Stimulated activated CD4-positive, alpha-beta T cell treated with anti-CD3 and anti-CD28 coated beads, Interleukin-12 subunit alpha, Interleukin-12 subunit beta, amount 100 ng/mL, for 48 hours (primary cell): ENCODE measurements at places on chromosomes 3 and 15.

- no peak for DNase-seq
Observed at GRCh38 chr3:19931767-19932188, 2.2 kb downstream of the EFHB start.

DNA sequence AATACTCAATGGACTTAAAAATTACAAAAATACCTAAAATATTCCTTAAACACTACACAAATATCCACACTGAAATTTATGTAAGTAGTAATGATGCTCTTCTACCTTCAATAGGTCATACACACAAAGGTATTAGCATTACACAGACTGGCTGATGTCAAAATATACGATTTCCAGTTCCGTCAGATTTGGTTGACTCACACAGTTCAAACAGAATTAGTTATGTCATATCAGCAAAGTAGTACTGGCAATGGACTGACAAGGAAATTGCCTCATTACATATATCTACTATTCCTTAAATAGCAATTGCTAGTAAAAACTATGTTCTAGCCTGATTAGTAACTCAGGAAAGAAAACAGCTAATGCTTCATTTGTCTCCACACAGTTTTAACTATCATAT is 70.8 kb downstream of the ADAM10 start:
- no peak for DNase-seq

GRCh38 chr3:81302045-81302444 is 459.4 kb downstream of the GBE1 start:
- peak; percentile 1 for DNase-seq

DNA sequence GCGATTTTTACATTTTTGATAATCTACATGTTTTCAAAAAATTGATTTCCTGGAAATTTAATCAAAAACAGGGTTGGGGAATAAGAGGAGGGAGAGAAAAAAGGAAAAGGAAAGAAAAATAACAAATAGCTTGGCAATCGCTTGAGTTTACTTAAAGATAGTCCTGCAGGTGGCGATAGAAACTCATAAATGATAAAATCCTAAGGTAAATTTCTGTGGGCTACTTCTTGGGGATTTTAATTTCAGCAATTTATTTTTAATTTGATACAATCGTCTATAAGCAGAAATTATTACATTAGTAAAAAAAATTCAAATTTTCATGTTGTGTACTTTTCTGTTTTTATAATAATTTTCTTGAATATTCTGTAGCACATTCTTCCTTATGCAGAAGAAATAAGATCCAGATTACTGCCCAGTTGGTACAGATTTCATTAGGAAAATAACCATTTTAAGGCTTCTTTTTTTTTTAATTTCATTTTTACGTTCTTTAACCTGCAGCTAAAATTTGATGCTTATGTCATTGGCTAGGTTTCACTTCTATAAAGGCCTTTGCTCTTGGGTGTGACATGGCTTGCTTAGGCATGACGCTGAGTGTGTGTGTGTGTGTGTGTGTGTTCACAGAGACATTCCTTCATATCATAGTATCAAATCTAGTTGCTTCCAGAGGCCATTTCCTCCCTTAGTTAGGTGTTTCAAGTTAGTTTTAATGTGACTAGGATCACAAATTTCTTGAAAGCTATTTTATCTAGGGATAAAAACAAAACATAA is 181.8 kb downstream of the MCTP2 start:
- no peak for DNase-seq

GRCh38 chr3:159277814-159278213 is 476.0 kb downstream of the MFSD1 start:
- DNase-seq = no peak

DNA sequence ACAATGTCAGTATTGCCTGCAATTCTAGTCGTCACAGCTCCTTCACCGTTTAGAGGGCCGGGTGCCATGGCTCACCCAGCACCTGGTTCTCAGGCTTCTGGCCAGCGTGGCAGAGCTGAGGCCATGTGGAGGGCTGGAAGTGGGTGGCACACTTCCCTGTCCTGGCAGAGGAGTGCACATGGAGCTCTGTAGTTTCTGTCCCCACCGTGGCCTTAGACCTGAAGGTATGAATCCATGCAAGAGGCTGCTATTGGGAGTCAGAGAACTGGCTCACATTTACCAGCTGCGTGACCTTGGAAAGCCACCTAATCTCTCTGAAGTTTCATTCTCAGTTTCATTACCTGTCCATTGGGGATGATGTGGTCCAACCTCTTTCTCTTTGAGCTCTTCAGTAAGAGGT is 22.2 kb downstream of the EPHB1 start:
- DNase-seq = no peak

GRCh38 chr15:48834756-48835155 is 23.9 kb upstream of the CEP152 start:
- no peak for DNase-seq

- no peak for DNase-seq
Observed at GRCh38 chr3:18892047-18892446, 256.3 kb upstream of the KCNH8 start.

DNA sequence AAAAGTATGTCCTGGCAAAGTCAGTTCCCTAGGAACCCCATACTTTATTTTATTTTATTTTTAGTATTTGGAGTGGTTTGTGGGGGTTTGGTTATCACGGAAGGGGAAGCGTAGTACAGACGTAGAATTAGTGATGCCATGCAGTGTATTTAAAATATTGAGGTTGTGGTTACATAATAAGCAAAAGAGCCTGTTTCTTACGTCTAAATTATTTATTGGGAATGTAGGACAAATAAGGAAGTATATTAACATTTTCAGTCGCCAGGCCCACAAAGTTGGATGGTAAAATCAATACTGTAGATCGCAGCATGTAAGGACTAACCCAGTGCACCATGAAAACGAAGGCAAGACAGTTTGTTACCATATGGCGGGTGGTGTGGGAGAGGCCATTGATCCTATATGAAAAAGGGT is 558 bp downstream of the DTWD1 start:
- DNase-seq = no peak

DNA sequence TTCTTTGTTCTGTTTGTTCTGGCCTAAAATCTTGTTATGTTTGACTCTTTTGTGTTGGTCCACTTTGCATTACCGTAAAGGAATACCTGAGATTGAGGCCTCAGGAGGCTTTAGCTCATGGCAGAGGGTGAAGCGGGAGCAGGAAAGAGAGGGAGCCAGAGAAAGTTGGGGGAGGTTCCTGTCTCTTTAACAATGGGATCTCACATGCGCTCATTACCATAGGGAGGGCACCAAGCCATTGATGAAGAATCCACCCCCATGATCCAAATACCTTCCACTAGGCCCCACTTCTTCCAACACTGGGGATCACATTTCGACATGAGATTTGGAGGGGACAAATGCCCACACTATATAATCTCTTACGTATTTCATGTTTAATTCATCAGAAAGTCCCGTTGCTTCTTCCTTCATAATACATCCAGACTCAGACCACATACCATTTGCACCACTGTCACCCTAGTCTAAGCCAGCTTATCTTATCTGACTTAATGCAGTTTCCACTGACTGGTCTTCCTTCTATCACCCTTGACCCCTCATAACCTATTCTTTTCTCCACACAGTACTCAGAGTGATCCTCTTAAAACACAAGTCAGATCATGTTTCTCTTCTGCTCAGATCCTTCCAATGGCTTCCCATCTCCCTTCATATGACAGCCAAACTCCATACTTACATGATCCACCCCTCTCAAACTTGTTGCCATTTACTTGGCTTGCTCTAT is 13.5 kb downstream of the KBTBD8 start:
- DNase-seq = no peak

GRCh38 chr3:97417-98258 is 98.9 kb upstream of the CHL1 start:
- no peak for DNase-seq

DNA sequence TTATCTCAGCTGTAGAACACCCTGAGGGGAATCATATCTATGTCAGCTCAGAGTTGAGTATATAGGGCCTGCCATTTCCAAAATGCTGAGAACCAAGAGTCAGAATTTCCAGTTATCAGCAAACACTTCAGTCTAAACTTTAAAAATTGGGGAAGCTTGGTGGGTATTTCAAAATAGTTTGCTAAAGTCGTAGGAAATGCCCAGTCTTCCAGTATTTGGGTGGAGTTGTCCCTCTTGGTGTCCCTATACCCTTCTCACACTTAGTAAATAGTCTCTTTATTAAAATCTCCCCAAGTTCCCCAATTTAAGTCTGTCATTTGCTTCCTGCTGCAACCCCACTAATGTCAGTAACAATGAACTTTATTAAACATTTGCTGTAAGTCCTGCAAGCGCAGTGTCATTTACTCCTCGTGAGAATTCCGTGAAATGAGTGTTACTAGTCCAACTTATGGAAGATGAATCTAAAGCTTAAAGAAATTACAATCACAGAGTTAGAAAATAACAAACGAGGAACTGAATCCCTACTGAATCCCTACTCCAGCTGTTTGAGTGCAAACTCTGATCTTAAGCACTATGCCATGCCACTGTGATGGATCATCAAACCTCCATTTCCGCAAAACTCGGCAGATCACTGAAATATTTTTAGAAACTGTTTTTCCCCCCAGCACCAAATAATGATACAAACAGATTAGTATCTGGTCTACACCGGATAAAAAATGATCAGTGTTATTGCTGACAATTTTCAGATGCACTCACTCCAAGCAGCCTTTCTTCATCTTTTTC is 341.7 kb upstream of the PROK2 start:
- no peak for DNase-seq
